Fibroblast of gingiva (primary cell): ENCODE measurements at places on chromosomes 2 and 18.

DNA sequence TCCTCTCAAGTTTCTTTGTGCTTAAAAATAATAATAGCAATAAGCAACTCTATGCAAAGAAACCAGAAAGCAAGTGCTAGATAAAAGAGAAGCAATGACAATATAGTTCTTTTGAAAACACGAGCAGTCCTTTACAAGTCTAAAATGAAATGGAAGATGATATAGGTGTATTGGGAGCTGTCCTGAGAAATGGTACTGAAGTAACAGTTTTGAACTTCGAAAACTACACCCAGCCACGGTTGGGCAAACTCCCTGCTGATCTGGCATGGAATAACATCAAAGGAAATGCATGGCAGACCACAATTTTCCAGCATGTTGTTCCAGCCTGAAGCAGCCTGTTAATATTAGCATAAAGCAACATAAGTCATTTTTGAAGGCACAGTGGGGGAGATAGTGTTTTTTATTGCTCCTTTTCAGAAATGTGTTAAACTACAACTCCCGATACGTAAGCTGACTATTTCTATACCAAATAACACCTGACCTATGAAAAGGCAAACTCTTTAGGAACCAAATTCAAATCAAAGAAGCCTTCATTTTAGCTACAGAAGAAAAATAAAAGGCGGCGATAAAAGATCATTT, 596.1 kb upstream of the KLHL29 start:
- no peak for DNase-seq

GRCh38 chr18:56316727-56317126, 321.7 kb downstream of the TXNL1 start:
- no peak for DNase-seq

DNA sequence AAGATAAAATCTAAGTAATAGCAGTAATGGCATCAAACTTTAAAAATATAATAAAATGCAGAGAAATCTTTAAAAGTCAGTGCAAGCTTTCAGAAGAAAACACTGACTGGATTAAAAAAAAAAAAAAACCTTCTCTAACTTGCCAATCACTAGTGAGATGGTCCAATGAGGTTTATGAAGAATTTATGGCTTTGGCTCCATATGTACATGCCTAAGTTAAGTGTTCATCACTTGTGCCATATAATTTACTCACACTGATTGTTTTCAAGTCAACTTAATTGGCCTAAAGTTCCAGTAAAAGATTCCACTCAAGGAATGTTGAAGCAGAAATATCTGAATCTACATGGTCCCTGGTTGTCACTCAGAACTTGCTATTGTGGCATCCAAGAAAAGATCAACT, 40.7 kb upstream of the RAB27B start:
- DNase-seq = peak; percentile 63

- DNase-seq = peak; percentile 28
Observed at GRCh38 chr2:190277234-190278112, 42.2 kb downstream of the HIBCH start.
